NCI-H1694 (cell line): ENCODE measurements at places on chromosomes 4 and X.

- DNase-seq: no peak
These were observed 781.8 kb downstream of the FAM133A start for GRCh38 chrX:94455782-94456181.

GRCh38 chr4:79865201-79865597 lies 207.8 kb downstream of the ANTXR2 start:
- DNase-seq: no peak

DNA sequence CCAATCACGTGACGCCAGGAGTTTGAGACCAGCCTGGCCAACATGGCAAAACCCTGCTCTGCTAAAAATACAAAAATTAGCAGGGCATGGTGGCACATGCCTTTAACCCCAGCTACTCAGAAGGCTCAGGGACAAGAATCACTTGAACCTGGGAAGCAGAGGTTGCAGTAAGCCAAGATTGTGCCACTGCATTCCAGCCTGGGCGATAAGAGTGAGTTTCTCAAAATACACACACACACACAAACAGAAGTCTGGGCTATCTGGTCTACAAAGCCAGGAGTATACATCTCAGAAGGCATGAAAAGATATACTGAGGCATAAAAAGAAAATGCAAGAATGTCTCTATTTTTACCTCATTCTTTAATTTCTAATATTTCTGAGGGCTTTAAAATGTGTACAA lies 11.3 kb downstream of the YTHDC1 start:
- no peak for DNase-seq

- no peak for DNase-seq
These were observed 61.0 kb upstream of the PRDM8 start for GRCh38 chr4:80136270-80136669.

DNA sequence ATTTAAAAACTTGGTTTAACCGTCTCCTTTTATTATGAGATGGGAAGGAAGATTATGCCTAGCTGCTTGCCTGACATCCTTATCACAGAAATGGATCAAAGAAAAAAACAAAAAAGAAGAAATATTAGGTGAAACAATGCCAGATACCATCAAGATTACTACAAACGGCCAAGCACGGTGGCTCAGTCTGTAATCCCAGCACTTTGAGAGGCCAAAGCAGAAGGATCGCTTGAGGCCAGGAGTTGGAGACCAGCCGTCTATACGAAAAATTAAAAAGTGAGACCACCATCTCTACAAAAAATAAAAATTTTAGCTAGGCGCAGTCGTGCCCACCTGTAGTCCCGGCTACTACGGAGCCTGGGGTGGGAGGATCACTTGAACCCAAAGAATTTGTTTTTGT lies 2.3 kb downstream of the FRYL start:
- no peak for DNase-seq

DNA sequence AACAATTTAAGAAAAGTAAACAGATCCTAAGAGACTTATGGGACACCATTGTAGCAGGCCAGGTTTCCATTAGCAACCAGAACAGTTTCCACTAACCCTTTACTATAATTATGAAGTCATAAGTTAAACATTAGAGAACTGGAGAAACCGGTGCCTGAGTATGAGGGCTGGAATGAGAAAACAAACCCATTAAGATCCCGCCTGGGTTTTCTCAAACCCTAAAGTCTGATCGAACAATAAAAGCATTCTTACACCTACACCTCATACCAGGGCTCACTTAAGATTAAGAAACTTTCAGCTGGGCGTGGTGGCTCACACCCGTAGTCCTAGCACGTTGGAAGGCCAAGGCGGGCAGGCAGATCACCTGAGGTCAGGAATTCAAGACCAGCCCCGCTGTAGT lies 13.7 kb upstream of the DHX15 start:
- no peak for DNase-seq

DNA sequence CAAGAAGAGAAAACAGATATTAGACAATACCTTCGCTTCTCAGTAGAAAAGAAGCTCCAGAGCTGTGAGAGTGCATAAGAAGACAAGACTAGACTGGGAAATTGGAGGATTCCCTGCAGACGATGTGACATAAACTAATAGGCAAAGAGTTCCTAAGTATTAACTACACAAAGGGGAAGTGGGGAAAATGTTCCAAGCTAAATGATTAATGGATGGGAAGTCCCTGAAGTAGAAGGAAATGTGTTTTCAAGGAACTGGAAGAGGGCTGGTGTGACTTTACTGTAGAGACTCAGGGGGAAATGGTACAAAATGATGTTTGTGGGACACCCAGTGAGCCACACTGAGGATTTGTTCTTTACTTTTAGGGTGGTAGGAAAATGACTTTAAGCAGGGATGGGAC lies 69.7 kb upstream of the DCLK2 start:
- DNase-seq: no peak

DNA sequence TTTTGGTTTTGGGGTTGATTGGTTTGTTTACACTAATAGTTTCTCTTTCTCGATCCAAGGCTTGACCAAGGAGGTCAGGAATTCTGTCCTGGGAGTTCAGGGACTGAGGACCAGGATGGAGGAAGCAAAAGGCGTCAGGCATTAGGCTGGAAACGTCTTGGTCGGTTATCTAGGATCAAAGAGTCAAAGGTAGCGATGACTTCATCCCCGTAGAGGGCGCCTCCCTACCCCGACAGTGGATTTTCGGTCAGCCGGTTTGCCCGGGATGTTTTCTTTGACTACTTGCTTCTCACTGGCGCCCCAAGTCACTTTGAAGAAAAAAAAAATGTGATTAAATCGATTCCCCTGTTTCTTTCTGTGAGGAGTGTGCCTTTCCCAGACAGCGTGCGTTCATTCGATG lies 980 bp upstream of the FHDC1 start:
- no peak for DNase-seq

DNA sequence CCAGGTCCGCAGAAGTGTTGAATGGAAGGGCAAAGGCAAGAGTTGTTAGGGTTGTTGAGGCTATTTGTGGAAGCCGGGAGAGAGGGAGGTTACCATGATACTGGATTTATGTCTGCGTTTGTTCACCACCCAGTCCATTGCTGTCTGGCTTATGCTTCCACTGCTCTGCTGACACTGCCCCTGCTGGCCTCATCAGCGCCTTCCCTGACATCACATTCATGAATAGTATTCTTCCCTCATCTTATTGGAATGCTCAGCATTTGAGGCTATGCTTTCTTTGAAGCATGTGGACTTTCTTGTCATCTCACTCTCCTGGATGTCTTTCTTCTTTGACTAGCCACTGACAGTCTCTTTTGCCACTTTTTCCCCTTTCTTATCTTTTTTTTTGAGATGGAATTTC lies 10.3 kb downstream of the GNL3L start:
- no peak for DNase-seq

DNA sequence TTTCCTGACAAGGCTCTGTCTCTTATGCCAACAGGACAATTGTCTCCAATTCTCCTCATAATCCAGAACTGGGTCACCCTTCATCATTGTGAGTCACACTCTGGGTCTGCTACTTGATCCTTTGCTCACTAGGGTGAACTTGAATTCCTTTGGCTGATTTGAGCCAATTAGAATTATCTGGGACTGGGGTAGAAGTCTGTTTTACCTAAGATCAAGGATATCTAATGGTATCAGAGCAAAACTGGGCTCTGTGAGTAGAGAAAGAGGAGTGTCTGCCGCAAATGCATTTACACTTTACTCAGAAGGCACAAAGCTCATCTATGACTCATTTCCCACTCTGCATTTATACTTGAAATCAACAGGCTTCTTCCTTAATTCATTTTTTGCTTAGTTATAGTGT lies 72.6 kb downstream of the PITX2 start:
- no peak for DNase-seq

DNA sequence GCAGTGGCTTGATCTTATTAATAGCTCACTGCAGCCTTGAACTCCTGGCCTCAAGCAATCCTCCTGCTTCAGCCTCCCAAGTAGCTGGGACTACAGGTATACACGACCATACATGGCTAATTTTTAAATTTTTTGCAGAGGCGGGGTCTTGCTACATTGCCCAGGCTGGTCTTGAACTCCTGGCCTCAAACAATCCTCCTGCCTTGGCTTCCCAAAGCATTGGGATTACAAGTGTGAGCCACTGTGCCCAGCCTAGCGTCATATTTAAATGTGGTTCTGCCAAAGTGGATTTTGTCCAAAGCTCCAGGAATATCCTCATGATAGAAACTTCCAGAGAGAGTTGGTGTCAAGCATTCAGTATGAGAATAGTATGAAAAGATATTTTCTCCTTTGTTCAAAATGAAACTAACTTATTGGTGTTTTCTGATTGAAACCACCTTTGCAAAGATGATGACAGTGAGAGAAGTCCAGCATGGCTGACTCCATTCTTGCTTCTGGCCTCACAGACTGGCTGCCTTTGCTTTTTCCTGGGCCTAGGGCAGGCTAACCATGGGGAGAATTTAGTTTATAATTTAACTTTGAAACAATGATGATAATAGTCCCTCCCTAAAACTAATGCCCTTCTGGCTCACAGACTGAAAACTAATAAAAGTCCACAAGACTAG lies 129.0 kb downstream of the C4orf51 start:
- no peak for DNase-seq

- no peak for DNase-seq
These were observed 17.9 kb upstream of the FGG start for GRCh38 chr4:154630324-154630723.

- no peak for DNase-seq
These were observed 45.1 kb downstream of the TBC1D9 start for GRCh38 chr4:140710908-140711622.

GRCh38 chr4:133866328-133866699 lies 335.3 kb downstream of the PABPC4L start:
- no peak for DNase-seq

DNA sequence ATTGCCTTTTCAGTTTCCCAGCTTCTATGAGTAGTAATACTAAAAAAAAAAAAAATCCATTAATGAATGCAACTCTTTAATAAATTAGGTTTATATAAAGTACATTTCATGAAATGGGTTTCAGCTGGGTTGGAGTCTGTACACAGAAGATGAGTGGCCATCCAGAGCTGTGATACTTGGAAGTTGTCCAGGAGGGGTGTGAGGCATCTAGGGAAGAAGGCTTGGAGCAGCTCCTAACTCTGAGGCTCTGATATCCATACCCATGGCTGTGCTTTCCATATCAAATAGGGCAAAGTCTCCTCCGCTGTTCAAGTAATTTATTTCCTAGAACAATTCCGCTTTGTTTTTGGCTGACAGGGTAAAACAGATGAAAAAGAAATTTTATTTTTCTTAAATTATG lies 423.3 kb upstream of the TENM3 start:
- no peak for DNase-seq

DNA sequence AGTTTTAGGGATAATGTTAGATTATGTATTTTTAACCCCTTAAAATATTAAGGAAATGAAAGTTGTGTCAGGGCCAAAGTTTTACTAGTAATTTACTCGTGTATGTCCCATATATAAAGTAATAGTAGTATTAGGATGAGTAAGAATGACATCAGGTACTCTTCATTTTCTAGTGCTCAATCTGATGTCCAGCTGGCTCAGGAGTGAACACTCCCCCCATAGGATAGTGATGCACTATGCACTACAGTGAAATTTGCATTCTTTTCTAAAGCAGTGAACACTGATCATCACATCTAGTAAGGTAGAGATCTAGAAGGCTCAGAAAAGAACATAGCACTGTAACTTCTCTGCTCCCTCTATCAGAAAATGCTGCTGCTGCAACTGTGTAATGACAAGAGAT lies 409.7 kb downstream of the GLUD2 start:
- no peak for DNase-seq
